ENCODE measurements at places on chromosomes 4 and X.

DNA sequence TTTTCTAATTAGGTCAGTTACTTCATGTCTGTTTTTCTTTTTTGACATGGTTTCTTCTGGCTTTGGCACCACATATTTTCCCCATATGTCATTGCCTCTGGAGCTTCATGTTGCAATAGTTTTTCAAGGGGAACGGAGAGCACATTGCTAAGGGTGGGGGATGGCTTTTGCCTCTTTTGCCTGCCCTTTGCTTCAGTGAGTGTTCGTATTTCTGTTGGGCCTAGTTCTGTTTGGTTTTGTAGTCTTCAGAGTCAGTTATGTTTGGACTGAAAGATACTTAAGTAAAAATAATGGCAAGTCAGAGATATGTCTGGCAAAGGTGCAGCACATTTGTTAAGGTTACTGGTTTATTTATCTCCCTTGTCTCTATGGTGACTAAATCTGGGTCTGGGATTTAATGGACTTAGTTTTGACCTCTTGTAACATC is 29.1 kb downstream of the FHL1 start:
- peak; percentile 83 for DNase-seq

GRCh38 chr4:75698162-75698962 is 25.2 kb upstream of the G3BP2 start:
- DNase-seq = no peak

DNA sequence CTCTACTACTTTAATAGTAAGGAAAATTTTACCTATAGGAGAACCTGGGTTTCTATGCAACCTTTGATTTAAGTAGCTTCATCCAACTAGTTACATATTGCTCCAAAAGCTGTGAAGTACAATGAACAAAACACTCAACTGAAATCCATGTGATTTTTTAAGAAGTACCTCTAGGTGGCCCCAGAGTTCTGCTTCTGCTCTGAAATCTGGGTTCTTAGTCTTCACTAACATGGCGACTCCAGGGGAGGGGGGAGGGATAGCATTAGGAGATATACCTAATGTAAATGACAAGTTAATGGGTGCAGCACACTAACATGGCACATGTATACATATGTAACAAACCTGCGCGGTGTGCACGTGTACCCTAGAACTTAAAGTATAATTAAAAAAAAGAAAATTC is 73.4 kb upstream of the MAGEB2 start:
- DNase-seq = no peak

DNA sequence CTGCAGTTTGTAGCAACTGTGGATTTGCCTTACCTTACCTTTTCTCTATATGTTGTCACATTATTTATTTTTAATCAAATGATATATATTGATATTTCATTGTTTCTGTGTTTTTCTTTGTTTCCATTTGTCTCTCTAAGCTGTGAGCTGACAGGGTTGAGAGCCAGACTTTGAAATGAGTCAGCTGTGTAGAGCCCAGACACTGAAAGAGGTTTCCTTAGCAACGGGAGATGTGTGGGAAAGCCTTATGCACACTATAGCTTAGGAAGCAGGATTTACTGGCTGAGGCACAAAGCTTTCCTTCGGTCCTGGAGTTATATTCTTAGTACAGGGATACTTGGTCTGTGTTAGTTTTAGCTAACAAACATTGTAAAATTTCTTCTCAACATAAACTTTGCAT is 192.2 kb downstream of the FGF13 start:
- DNase-seq = no peak

GRCh38 chr4:173138624-173139023 is 30.0 kb upstream of the GALNT7 start:
- DNase-seq = no peak

- no peak for DNase-seq
Measured at GRCh38 chr4:62618042-62618441, 1417.9 kb downstream of the ADGRL3 start.

DNA sequence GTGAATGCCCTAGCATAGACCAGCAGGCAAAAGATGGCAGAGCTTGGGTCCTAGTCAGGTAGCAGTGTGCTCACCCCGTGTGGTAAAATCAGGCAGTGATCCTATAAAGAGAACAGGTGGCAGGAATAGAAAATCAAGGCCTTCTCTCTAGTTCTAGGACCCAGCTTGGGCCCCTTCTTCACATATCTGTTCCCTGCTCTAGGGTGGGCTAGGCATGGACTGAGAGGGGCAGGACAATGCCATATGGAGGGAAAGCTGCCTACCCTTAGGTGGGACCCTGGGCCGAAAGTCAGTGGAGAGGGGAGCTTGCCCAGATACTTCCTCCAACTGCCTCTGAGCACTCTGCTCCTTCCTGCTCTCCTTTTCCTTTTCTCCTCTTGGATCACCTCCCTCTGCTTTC is 117.4 kb upstream of the NALF2 start:
- no peak for DNase-seq

DNA sequence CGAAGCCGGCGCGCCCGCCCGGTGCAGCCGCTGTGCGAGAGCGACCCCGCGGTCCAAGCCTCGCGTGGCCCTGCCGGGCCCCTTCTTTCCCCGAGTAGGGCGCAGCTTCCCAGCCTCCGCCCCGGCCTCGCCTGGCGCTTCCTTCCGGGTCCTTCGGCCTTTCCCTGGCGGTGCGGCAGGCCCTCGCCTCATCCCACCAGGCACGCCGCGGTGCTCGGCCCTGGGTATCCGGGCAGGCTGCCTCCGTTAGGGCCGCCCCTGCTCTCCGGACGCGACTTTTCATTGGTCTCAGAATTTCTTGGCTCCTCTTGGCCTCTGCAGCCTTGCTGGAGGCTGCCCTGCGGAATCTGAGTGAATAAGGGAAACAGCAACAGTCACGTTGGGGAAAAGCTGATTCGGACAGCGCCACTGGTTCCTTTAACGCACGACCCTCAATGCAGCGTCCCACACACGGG is 429 bp downstream of the UVSSA start:
- DNase-seq = peak; percentile 44

DNA sequence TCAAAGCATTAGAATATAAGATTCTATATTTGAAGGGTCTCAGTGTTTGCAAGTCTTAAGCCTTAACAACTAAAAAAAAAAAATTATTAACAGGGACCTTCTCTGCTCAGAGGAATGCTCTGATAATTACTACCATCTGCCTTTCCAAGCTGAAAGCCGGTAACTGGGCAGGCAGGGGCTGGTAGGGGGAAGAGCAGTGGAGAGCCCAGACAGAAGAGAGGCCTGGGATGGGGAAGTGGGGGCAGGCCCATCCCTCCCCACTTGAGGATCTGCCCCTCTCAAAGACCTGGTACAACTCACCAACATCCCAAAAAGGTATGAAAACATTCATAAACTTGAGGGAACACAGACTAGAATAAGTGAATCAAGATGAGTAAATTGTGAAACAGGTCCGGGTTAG is 113.9 kb downstream of the QDPR start:
- no peak for DNase-seq

DNA sequence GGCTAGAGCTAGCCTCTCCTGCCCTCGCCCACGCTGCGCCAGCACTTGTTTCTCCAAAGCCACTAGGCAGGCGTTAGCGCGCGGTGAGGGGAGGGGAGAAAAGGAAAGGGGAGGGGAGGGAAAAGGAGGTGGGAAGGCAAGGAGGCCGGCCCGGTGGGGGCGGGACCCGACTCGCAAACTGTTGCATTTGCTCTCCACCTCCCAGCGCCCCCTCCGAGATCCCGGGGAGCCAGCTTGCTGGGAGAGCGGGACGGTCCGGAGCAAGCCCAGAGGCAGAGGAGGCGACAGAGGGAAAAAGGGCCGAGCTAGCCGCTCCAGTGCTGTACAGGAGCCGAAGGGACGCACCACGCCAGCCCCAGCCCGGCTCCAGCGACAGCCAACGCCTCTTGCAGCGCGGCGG is at the start of gene AR:
AR (plus strand) TSS at position 204 of the 400 bp plus-strand sequence. CDS start 1,126 bp downstream, outside the sequence.
- peak; percentile 23 for DNase-seq

DNA sequence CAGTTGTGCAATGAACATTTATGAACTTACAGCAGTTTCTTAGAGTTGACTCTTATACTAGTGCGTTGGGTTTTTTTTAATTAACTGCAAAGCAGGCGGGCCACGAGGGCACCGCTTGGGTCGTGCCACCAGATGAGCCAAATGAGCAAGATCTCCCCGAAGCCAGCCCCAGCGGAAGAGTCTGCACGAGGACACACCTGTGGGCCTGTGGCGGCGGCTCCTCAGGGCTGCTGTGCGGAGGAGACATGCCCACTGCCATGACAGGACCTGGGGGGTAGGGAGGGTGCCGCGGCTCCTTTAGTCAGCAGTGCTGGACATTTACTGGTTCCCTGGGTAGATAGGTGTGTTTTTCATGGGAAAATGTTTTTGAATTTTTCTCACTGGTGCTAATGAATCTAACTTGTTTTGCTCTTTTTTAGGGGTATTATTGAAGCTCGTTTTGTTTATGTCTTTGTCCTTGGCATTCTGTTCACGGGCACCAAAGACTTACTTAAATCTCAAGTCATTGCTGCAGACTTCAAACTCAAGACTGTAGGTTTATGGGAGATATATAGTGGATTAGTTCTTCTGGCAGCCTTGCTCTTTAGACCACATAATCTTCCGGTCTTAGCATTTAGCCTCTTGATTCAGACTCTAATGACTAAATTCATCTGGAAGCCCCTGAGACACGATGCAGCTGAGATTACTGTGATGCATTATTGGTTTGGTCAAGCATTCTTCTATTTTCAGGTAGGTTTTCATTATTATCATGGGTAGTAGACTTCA is 31.2 kb downstream of the PIGG start:
- DNase-seq = no peak

- no peak for DNase-seq
Measured at GRCh38 chrX:65480960-65481359, 53.6 kb downstream of the LAS1L start.

GRCh38 chrX:42530027-42530426 is 247.9 kb downstream of the PPP1R2C start:
- peak; percentile 74 for DNase-seq

GRCh38 chr4:2786152-2786671 is 6.7 kb upstream of the SH3BP2 start:
- DNase-seq = no peak

DNA sequence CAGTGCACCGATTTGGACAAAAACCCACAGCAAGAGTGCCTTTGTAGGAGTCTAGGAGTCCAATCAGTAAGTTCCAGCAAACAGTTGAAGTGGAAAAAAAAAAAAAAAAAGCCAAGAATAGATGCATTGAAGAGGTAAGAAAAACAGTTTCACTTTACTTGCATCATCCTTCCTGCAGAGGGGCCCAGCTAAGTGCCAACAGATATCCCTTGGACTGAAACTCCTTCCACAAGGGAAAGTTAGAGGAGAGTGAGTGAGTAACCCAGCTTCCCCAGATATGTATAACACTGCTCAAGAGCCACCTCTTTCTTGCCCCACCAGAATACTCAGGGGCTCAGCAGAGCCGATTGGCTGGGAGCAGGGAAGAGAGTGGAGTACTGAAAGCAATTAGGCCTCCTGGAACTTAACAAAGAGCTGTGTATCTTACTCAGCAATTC is 617.7 kb upstream of the SMIM31 start:
- peak; percentile 14 for DNase-seq

DNA sequence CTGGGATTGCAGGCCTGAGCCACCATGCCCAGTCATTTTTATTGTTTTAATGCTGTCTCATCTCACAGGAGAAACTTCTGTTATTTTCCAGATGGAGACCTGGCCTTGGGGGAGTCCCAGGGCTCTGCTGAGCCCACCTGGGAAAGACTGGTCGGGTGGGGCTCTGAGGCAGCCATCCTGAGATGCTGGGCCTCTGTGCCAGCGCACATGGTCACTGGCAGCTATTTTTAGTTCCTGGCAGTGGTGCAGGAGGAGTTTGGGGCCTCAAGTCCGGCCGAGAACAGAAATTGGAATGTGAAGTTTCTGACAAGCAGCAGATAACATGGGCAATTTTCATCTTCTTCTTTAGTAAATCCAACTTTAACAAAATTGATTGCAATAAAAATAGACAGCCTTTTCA is 44.5 kb downstream of the SORCS2 start:
- no peak for DNase-seq

DNA sequence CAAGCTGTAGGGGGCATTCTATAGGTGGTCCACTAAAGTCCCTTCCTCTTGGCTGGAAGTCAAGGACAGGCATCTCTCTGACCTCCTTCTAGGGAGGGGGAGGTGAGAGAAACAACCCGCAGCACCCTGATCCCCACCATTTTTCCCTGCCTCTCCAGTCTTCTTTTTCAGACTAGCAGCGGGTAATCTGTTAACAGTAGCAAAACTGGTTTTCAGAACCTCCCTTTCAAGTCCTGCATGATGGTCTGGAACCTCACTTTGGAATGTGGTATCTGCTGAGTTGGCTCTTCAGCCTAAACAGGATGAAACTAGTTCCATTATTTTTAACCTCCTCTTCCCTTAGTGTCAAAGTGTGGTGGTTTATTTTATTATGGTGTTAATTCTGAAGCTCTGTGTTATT is 196.0 kb downstream of the NWD2 start:
- no peak for DNase-seq

DNA sequence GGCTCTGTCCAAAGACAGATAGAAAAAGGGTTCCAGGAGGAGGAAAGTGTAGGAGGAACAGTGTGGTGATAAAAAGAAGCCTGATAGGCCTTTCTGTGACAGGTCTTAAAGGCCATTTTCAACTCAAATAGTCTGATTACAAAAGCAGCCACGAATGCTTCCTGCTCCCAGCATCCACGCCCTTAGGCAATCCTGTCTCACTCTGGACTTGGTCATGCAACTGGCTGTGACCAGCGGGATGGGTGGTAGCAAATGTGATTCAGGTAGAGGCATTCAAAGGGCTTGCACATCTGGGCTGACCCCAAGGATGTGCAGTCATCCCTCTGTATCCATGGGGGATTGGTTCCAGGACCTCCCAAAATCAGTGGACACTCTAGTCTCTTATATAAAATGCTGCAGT is 14.4 kb upstream of the SEPSECS start:
- no peak for DNase-seq

DNA sequence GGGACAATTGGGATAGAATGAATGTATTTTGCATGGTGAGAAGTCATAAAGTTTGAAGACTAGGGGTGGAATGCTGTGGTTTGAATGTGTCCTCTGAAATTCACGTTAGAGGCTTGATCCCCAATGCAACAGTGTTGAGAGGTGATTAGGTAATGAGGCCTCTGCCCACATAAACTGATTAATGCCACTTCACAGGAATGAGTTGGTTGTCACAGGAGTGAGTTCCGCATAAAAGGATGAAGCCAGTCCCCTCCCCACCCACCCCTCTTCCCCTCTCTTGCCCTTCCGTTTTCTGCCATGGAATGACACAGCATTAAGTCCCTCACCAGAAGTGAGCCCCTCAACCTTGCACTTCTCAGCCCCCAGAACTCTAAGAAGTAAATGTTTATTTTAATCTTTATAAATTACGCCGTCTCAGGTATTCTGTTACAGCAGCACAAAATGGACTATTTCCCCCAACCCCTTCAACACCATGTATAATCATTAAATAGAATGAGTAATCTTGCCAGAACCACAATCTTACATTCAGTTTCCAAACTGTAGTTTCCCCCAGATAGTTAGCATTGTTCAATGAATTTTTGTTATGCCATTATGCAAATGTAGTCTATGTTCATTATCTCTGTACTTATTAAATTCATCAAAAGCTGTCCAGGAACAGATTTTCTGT is 5.5 kb upstream of the MMAA start:
- DNase-seq = no peak

All from fibroblast of skin of left quadriceps (primary cell).